Fibroblast of lung (primary cell): ENCODE measurements at places on chromosomes 5 and 9.

DNA sequence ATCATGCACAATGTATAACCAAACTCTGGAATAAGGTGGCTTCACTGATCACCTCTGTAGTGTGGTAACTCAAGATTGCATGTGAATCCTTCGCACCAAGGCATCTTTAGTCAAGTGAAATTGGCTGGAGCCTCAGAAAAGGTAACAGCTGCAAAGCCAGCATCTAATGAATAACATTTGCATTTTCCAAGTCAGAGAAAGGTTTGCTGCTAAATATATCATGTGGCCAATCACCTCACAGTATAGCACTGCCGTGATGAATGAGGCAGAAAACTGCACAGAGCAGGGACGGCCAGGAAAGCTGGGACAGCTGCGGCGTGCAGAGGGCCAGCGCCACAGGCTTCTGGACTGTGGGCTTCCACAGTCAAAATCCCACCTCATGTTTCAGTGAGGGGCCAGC lies 18.5 kb downstream of the MRPS27 start:
- no peak for DNase-seq
- H3K36me3 ChIP-seq = peaks cover 4% of the 10 kb centered on the region
- no peaks in the 10 kb centered on the region for H3K4me1 ChIP-seq
- no peaks in the 10 kb centered on the region for H3K27me3 ChIP-seq

DNA sequence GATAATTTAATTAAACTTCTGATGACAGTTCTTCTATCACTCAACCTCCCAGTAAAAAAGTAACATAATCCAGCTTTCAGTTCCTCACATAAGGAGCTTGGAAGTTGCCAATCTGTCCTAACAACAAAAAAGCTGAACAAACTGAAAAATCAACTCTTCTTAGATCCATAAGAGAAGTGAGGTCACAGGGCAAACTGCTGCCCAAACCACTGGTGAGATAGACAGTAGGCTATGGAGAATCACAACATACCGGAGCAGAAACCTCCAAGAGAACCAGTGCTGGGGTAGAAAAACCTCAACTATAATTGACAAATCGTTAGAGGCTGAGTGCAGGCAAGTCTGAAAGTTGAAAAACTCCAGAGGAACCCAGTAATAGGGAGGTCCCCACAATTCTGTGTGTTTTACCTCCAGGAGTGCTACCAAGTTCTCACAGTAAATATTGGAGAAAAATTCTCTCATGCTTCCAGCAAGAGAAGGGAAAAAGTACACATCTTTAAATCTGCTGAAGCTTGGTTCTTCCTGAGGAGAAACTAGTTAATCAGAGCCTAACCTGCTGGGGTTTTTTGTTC lies 300.0 kb downstream of the PDE4D start:
- DNase-seq = no peak
- no peaks in the 10 kb centered on the region for H3K36me3 ChIP-seq
- H3K27ac ChIP-seq = no peak overlapping the region

DNA sequence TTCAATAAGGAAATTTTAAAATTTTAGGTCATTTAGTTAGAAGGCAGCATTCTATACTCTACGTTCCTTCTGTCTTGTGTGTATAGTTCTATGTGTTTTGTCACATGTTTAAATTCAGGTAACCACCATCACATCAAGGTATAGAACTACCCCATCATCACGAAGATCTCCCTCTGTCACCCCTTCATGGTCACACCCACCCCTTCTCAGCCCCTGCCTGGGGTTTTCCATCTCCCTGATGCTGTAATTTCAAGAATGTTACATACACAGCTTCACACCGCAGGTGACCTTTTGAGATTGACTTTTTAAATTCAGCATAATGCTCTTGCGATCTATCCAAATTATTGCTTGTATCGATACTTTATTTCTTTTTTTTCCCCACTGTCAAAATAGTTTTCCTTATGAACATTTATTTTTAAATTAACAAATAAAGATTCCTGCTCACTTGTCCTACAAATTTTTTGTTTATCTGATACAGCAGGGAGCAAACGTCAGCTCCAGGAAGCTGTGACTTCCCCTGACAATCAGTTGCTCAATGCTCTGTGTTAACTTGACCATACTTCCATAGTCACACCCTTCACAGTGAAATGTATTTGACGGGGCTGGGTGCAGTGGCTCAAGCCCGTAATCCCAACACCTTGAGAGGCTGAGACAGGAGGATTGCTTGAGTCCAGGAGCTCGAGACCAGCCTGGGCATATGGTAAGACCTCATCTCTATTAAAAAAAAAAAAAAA lies 10.2 kb downstream of the BTNL8 start:
- H3K4me1 ChIP-seq = no peaks in the 10 kb centered on the region
- no peak for DNase-seq
- no peaks in the 10 kb centered on the region for H3K36me3 ChIP-seq
- H3K27me3 ChIP-seq = no peaks in the 10 kb centered on the region
- H3K4me3 ChIP-seq = no peak overlapping the region

GRCh38 chr5:150181766-150182545 lies 7.9 kb upstream of the SLC6A7 start:
- H3K4me1 ChIP-seq = peaks cover 8% of the 10 kb centered on the region
- peaks cover 29% of the 10 kb centered on the region for H3K27me3 ChIP-seq
- no peak overlapping the region for H3K4me3 ChIP-seq
- no peak for DNase-seq

GRCh38 chr9:82757924-82758323 lies 305.0 kb downstream of the RASEF start:
- H3K4me1 ChIP-seq = no peaks in the 10 kb centered on the region
- no peak overlapping the region for H3K27ac ChIP-seq
- H3K4me3 ChIP-seq = no peak overlapping the region
- no peak for DNase-seq
- no peaks in the 10 kb centered on the region for H3K36me3 ChIP-seq
